ENCODE measurements at places on chromosomes 11 and 22.

GRCh38 chr22:30435674-30436126 is 10.1 kb downstream of the MTFP1 start:
- DNase-seq = no peak

- no peak for DNase-seq
Observed at GRCh38 chr11:4068962-4069361, 25.6 kb upstream of the RRM1 start.

GRCh38 chr11:35619116-35619854 is 1.0 kb downstream of the FJX1 start:
- DNase-seq = no peak

DNA sequence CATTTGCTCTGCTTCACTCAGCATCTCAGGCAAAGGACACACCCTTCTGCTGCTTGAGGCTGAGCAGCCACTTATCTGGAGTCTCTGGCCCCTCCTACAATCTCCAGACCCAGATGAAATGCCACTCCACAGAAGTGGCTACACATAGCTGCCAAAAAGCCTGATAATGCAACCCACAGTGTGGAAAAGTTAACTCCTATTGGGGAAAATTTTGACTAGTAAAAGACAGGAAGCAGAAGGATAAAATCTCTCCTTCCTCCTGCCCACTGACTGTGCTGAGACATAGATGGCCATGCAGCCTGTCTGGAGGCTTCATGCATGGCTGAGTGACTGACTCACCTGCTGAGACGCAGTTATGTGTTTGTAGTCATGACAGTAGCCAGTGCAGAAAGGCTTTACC is 92.3 kb upstream of the TEAD1 start:
- DNase-seq = peak; percentile 95

- DNase-seq = no peak
Observed at GRCh38 chr22:19889951-19890350, 35.3 kb upstream of the GNB1L start.

GRCh38 chr11:12989428-12990161 is 19.5 kb upstream of the RASSF10 start:
- DNase-seq = peak; percentile 76

DNA sequence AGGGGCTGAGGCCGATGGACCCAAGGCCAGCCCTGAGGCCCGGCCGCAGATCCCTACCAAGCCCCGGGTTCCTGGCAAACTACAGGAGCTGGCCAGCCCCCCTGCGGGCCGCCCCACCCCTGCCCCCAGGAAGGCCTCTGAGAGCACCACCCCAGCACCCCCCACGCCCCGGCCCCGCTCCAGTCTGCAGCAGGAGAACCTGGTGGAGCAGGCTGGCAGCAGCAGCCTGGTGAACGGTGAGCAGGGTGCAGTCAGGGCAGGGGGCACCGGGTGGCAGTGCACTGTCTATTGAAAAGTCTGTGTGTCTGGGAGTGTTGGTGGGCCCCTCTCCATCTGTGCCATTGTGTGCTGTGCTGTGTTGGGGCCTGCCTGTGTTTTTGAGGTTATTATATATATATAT is 16.1 kb downstream of the MICALL1 start:
- no peak for DNase-seq

GRCh38 chr22:37741312-37741795 is 44.5 kb downstream of the TRIOBP start:
- peak; percentile 67 for DNase-seq

DNA sequence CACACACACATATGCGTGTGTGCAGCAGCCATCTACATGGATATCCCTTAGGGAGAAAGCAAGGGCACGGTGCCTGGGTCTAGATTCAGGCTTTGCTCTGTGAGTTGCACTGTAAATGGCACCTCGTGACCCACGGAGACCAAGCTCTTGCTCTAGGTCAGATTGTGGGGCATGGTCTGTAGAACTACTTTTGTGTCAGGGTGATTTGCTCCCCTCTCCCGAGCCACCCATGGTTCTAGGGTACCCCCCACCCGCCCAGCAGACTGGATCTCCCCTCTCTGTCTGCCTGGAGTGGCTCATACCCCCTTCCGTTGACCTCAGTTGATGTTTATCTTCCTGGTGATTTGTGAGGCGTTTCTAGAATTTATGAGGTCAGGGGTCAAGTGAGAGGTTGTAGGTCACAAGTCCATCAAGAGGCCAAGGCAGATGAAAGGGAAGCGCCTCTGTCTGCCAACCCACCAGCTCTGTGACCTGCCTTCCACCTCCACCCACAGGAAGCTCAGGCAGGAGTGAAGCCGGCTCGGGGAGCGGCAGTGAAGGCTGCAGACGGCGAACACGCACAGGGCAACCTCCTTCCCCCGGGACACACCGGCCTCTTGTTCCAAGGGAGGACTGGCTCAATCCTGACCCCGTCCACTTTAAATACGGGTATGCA is 76.2 kb upstream of the TTLL12 start:
- DNase-seq = no peak

GRCh38 chr11:134069426-134070341 is 812 bp downstream of the JAM3 start:
- no peak for DNase-seq

DNA sequence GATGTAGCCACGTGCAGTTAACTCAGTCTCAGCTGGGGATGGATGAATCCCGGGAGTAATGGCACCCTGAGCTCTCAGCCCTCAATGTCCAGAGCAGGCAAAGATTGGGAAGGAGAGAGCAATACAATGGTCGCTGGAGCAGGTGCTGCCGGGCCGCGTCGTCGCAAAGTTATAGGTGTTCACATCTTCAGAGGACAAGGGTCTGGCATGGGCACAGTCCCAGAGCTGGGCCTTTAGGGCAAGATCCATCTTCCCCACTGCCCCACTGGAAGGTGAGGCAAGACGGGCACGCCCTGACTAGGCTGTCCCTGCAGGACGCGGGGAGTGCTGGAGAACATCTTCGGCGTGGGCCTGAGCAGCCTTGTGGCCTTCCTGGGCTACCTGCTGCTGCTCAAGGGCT is 7.6 kb downstream of the PCNX3 start:
- DNase-seq = no peak

DNA sequence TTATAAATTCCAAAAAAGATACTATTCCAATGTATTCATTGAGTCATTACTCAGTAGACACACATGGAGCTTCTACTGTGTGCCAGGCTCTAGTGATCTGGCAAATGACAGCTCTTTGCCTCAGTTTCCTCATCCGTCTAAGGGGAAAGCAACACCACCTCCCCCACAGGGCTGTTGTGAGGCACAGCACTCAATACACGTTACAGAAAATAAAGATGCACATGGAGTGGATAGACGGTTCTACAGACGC is 6.5 kb upstream of the MALAT1 start:
- no peak for DNase-seq

DNA sequence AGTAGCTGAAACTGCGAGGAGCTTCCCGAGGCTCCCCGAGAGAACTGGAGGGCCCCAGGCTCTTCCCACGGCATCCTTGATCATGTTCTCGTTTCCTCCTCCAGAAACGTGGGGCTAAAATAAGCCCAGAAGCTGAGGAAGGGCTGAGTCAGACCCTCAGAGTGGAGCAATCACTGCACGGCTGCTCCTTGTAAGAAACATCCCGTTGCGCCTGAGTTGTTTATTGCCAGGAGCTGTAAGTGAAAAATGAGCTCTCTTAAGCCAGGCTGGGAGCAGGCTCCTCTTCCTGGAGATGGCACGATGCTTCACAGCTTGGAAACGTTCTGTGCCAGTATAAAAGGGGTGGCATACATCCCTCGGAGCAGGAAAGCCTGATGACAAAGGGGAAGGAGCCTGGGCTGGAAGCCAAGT is 47.3 kb upstream of the SYN3 start:
- peak; percentile 42 for DNase-seq

GRCh38 chr11:7448201-7448600 is 37.1 kb upstream of the OLFML1 start:
- no peak for DNase-seq

DNA sequence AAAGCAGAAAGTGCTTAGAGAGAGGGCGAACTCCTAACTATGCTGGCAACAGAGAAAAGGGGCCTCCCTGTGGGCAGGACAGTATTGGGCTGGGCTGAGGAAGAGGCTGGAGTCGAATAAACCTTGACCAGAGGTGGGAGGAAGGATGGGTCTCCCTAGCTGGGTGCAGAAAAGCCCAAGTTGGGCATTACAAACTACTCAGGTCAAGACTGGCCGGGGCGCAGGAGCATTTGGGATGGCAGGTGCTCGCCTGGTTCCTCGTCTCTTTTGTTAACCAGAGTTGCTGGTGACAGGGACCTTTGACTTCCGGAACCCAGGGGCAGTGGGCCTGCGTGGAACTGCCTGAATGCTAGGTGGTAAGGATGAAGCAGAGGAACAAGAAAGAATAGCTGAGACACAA is 80.3 kb upstream of the SHISAL1 start:
- DNase-seq = no peak

DNA sequence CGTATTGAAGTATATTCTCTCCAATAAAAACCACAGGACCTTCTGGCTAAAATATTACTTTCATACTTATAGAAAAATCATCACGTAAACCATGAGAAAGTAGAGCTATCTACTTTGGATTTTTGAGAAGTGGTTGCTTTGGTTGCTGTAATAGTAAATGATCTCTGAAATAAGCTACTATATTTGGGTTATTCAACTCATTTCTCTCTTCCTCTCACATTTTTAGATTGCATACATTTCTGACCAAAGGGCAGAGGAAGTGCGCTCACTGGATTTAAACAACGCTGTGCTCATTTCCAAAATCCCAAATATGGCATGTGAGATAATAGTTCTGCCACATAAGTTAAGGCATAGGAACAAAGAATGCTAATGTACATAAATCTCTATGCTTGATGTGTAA is 357.0 kb downstream of the LRRC4C start:
- no peak for DNase-seq

GRCh38 chr22:45481661-45482060 is 21.0 kb upstream of the FBLN1 start:
- no peak for DNase-seq

DNA sequence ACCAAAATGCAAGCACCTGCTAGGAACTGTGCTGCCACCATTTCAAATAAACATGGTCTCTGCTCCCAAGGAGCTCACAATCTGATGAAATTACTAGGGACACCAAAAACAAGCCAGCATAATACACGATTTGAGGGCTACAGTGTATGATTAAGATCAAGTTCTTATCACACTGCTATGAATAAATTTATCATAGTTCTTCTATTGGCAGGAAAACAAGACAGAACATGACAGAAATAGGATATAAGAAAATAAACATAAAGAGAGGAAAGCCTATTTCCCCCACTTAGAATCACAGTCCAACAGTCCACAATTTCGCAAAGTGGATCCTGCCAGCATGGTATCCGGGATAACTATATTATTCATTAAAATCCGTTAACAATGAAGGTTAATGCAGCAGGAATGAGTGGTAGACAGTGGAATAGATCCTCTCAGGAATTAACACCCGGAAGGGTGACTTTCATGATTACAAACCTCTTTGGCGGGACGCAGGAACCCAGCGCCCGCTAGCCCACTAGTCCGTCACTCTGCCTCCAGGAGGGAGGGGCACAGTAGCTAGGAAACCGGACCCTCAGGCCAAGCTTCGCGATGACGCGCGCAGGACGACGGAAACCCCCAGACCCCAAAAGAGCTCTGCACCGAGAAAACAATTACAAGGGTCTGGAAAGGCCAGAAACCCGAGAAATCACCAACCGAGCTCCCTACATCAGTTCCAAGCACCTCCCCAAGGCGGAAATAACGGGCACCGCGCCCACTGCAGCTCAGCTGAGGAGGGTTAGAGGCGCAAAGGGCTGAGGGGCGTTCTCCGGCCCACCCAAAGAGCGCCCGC is 607 bp downstream of the CCDC82 start:
- no peak for DNase-seq

GRCh38 chr11:85042361-85042760 is 584.8 kb downstream of the DLG2 start:
- no peak for DNase-seq

DNA sequence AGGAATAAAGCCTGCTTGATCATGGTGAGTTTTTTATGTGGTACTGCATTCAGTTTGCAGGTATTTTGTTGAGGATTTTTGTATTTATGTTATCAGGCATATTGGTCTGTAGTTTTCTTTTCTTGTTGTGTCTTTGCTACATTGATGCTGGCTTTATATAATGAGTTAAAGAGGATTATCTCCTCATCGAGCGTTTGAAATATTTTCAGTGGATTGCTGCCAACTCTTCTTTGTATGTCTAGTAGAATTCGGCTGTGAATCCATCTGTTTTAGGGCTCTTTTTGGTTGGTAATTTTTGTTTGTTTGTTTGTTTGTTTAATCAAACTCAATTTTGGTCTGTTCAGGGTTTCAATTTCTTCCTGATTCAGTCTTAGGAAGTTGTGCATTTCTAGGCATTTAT is 758.4 kb downstream of the KCNA4 start:
- DNase-seq = no peak

DNA sequence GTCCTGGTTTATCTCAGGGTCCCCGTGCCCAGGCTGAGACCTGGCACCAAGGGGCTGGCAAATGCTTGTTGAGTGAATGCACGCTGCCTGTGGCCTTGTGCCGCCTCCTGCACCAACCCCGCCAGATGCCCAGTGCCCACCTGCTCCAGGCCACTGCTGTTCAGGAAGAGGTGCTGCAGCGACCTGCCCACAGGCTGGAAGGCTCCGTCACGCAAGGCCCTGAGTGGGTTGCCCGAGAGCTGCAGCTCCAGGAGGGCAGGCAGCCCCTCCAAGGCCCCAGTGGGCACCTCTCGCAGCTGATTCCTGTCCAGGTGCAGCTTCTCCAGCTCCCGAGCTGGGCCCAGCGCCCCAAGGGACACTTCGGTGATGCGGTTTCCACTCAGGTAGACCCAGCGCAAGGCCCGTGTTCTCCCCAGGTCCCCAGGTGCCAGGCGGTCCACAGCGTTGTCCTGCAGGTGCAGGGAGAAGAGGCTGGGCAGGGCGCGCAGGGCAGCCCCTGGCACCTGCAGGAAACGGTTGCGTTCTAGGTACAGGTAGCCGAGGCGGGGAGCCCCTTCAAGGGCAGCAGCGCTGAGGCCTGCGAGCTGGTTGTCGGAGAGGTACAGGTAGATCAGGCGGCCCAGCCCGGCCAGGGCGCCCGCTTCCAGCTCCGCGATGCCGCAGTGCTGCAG is 3.6 kb downstream of the CHADL start:
- DNase-seq = no peak

DNA sequence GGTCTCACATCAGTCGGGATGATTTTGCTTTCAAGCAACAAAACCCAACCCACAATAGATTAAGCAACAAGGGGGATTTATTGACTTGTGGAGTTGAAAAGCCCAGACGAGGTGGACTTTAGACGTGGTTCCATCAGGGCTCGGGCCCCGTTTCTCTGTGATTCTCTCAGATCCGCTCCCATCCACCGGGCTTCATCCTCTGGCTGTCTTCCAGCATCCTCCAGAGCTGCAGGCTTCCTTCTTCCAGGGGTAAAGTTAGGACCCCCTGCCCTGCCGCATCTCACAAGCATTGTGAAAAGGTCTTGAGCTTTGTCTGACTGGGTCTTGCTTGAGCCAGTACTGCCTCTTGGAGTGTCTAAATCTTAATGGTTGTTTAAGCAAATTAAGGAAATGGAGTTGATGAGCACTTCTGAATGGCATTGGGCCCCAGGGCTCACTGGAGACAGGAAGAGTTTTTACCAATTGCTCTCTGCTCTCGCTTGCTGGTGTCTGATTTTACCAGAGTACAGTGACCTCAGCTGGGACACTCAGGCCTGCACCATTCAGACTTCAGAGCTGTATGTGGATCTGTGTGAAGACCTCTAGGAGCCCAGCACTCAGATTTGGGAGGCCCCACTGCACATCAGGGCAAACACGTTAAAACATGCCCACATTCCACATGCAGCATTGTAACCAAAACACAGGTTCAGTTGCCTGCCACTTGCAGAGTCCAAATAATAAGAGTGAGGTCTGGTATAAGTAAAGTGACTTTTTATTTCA is 13.5 kb upstream of the FTH1 start:
- no peak for DNase-seq
